ENCODE measurements at places on chromosomes 2 and 18.

GRCh38 chr2:98426771-98427170 lies 17.9 kb upstream of the INPP4A start:
- no peak overlapping the region for H3K27ac ChIP-seq
- no peak overlapping the region for H3K4me3 ChIP-seq
- H3K27me3 ChIP-seq, result no peaks in the 10 kb centered on the region
- no peak for DNase-seq
- H3K36me3 ChIP-seq, result peaks cover 8% of the 10 kb centered on the region

DNA sequence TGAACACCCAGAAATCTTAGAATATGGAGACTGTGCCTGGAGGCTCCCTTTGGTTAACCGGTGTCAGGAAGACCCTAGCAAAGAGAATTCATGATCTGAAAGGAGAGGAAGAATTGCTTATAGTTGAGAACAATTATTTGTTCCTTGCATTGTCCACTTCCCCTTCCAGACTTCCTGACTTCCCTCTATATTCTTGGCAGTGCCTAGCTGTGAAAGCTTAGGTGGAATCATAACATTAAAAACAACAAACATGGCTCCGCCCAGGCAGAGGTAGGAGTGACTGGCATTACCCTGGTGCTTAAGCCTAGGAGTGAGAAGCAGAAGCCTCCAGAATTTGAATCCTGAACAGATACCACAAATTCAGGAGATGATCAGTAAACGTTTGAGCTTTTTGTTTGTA lies 1.9 kb downstream of the TTL start:
- peak overlapping the region; percentile 96 for H3K4me3 ChIP-seq
- H3K27ac ChIP-seq, result no peak overlapping the region
- peaks cover 6% of the 10 kb centered on the region for H3K4me1 ChIP-seq
- no peaks in the 10 kb centered on the region for H3K36me3 ChIP-seq
- peaks cover 26% of the 10 kb centered on the region for H3K27me3 ChIP-seq
- DNase-seq, result no peak

- no peak for DNase-seq
- H3K27ac ChIP-seq, result no peak overlapping the region
- H3K4me1 ChIP-seq, result peaks cover 5% of the 10 kb centered on the region
- no peaks in the 10 kb centered on the region for H3K36me3 ChIP-seq
Observed at GRCh38 chr2:12824351-12824777, 107.6 kb downstream of the TRIB2 start.

GRCh38 chr2:60964651-60965498 lies 52.6 kb upstream of the PEX13 start:
- no peak overlapping the region for H3K27ac ChIP-seq
- peaks cover 15% of the 10 kb centered on the region for H3K4me1 ChIP-seq

DNA sequence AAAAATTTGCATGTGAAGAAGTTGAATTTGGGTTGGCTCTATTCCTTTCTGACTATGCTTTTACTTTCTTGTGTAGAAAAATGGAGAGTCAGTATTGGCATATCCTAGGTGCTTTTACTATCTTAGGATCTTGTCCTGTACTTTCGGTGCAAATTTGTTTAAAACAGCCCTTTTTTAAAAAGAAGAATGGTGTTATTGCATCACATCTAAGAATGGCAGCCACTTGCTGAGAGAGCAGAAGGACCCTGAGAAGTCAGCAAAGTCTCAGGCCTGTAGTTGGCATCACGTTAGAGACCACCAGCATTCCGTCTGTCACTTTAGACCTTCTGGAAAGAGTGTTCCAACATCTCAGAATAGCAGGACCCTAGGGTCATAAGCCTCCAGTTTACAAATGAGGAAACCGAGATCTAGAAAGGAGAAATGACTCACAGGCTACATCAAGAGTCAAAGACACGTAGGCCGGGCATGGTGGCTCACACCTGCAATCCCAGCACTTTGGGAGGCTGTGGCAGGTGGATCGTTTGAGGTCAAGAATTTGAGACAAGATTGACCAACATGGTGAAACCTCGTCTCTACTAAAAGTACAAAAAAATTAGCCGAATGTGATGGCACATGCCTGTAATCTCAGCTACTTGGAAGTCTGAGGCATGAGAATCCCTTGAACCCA lies 42.5 kb downstream of the SPATS2L start:
- peaks cover 40% of the 10 kb centered on the region for H3K4me1 ChIP-seq
- H3K4me3 ChIP-seq, result no peak overlapping the region
- H3K27me3 ChIP-seq, result no peaks in the 10 kb centered on the region
- no peak for DNase-seq
- H3K27ac ChIP-seq, result 0 out of 2 replicates have a peak overlapping the region, but pooled peaks have one; percentile 27

Data from GM23338 (cell line).